ENCODE measurements at places on chromosomes 2 and 18.

GRCh38 chr2:20175267-20175666 is 49.7 kb downstream of the SDC1 start:
- DNase-seq, result no peak

GRCh38 chr2:235390816-235391194 is 103.0 kb upstream of the AGAP1 start:
- DNase-seq, result no peak

GRCh38 chr2:168369031-168369430 is 87.0 kb upstream of the CERS6 start:
- DNase-seq, result no peak

- no peak for DNase-seq
Measured at GRCh38 chr2:7023542-7023941, 106.3 kb downstream of the RNF144A start.

DNA sequence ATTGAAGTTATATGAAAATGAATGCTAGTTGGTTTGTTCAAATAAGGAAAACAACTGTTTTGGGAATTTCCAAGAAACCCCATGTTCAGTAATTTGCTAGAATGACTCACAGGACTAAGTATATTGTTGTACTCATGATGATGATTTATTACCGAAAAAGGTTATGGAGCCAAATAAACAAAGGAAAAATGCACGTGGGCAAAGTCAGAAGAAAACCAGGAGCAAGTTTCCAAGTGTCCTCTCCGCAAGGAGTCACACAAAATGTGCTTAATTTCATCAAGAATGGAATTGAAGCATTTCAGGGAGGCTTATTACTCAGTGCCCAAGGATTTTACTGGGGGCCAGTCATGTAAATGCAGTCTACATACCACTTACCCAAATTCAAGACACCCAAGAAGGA is 1652.4 kb upstream of the TMEFF2 start:
- DNase-seq, result no peak

DNA sequence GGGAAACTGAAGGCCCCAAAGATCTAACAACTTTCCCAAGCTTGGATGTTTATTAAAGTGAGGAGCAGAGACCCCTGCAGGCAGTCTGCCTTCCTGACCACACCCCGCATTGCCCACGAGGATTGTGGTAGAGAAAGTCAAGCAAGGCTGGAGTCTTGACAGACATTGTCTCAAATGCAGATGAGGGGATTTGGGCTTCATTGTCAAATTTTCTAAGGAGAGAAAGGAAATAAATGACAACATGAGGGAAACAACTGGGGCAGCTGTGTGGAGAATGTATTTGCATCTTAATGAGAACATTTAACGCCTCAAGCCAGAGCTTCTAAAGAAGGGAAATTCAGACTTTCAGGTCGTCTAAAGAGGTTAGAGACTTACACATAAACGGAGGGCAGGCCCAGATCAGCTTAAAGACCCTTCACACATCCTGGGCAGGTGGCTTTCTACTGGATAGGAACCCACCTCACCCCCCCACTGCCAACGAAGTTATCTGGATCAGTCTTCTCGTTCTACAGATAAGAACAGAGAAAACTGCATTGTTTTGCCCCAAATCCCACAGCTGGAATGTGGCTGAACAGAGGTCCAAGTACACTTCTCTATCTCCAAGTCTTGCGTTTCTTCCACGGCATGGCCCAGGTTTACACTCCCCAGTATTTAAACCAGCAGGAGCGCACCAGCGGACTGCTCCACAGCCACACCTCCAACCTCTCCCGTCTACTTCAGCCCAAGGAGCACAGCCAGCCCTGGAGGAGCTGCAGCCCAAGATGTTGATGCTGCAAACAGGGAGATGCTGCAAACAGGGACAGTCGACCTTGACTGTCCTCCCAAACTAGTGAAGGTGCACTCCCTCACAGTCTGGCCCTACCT is 16.2 kb upstream of the SCG2 start:
- no peak for DNase-seq

DNA sequence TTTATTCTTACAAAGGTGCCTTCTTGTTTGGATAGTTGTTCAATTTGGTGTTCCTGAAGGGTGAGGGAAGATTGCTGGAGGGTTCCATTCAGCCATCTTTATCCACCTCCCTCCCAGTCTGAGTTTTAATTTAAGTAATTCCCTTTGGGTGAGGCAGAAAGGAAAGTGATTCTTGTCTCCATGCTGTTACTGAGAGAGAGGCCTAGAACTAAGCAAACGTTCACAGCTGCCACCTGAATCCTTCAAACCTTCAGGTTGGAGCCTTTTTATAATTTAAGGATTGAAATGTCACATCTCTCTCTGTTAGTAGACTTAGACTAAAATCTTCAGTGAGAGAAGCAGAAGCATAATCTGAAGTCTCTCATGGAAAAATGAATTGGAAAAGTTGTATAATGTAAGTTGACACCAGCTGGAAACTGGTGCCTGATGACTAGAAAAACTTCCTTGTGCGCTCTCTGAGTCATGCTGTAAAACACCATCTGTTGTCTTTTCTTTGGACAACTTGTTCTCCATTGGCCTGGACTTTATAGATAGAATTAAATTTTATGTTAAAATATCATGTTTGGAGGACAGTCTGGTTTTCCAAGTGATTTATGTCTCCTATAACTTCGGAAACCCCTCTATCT is 14.6 kb downstream of the STRADB start:
- no peak for DNase-seq

- no peak for DNase-seq
Measured at GRCh38 chr18:76162886-76163285, 332.2 kb downstream of the ZNF516 start.

DNA sequence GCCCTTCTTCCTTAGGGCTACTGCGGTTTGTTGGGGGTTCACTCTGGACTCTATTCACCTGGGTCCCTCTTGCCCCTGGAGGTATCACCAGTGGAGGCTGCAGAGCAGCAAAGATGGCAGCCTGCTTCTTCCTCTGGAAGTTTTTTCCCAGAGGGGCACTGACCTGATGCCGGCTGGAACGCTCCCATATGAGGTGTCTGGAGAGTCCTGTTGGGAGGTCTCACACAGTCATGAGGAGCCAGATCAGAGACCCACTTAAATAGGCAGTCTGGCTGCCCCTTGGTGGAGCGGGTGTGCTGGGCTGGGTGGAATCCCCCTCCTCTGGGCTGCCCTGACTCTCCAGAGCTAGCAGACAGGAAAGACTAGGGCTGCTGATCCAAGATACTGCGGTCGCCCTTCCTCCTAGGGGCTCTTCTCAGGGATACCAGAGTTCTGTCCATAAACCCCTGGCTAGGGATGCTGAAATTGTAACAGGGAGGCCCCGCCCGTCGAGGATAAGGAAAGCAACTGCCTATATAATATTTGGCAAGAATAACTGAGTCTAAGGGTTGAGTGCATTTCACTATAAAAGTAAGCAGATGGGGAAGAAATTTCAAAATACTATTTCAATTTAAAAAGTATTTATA is 140.7 kb downstream of the NOL4 start:
- no peak for DNase-seq

GRCh38 chr2:101041413-101041812 is 39.3 kb downstream of the RPL31 start:
- DNase-seq, result no peak

All from T-helper 9 cell (primary cell).